Activated T-helper 1 cell treated with anti-CD3 and anti-CD28 coated beads, Interleukin-2, amount 50 U/mL, for 16 hours (primary cell): ENCODE measurements at places on chromosomes 7 and 10.

- DNase-seq = no peak
Measured at GRCh38 chr7:135186841-135187253, 16.3 kb upstream of the CYREN start.

GRCh38 chr10:118961436-118961835 lies 68.1 kb upstream of the NANOS1 start:
- no peak for DNase-seq

GRCh38 chr10:101683276-101683675 lies 11.7 kb downstream of the FBXW4 start:
- DNase-seq = no peak

DNA sequence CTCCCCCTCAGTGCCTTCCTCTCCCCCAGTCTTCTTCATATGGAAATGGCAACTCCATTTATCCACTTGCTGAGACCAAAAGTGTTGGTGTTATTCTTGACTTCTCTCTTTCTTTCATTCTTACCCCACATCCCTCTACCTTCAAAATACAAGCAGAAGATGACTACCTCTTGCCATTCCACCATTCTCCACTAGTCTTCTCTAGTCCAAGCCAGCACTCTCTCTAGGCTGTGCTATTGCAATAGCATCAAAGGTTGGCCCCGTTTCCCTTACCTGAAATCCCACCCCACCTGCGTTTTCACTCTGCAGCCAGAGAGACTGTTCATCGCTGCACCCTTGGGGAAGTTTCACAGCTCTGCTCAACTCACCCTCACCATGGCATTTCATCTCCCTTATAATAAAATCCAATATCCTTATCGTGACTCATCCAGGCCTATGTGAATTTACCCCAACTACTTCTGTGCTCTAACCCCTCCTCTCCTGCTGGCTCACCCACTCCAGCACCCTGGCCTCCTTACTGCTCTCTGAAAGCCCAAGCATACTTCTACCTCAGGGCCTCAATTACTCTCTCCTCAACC lies 109.1 kb downstream of the LSM5 start:
- no peak for DNase-seq

DNA sequence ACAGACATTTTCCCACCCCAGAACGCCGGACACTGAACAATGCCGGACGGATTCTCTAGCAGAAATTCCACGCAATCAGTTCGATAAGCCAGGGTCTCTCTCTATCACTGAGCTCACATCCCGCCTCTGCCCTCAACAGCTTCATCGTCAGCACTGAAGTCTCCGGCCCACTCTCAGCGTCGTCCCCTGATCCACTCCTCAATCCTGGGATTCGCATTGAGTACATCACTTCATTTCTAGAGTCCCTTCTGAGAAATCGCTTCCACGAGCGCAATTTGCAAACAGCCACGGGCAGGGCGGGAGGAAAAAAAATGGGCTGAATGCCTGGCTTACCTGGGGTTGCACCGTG lies 365 bp downstream of the YME1L1 start:
- DNase-seq = no peak

DNA sequence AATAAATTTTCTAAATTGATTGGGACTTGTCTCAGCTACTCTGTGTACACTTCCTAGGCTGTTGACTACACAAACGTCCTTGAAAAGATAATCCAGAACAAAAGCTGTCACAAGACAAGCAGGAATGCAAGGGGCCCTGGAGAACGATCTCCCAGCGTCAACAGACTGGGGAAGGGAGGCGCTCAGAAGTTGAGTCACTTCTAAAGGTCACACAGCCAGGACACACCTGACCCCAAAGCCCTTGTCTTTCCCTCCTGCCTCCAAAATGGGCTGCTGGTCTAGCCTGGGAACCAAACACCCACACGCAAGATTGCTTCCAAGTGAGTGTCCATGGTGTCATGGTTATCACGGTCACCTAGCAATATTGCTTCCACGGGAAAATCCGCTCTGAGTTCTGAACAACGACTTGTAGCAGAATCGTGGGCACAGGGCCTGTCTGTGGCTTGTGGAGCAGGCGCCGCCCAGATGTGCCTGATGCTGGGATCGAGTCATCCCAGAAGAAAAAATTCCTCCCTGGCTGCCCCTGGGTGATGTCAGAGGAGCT lies 49.8 kb downstream of the SPOCK2 start:
- no peak for DNase-seq
